Uterine smooth muscle cell (primary cell): ENCODE measurements at places on chromosomes 7 and 10. TPM values are rescaled to one million over a fixed set of nuclear protein-coding genes. Genes with fewer than 3 reads are reported as not detected.

The OR9A2 gene
- not detected in 2 replicates for total RNA-seq

The LIPM gene
- not detected in 2 replicates for total RNA-seq

The AZGP1 gene
- total RNA-seq: 0.33 TPM in 1 of 2 replicates, not detected in the other

The IL15RA gene
- 3.2 and 6.2 TPM in 2 replicates for total RNA-seq

The AKR1C4 gene
- total RNA-seq: not detected in 2 replicates

The MRC1 gene
- under 0.01 and 0.12 TPM in 2 replicates for total RNA-seq

The STEAP1 gene
- 32.6 and 65.6 TPM in 2 replicates for total RNA-seq

The ARHGAP19 gene
- 11.9 and 20.8 TPM in 2 replicates for total RNA-seq

The PRR15 gene
- 0.22 and 0.87 TPM in 2 replicates for total RNA-seq

The NRF1 gene
- 12.0 and 17.6 TPM in 2 replicates for total RNA-seq

The ASB10 gene
- total RNA-seq: not detected in 2 replicates

The RBM20 gene
- total RNA-seq: under 0.01 TPM in 2 replicates

The SLC26A4 gene
- total RNA-seq: 0.44 and 0.50 TPM in 2 replicates

The HERC4 gene
- 102 and 146 TPM in 2 replicates for total RNA-seq

The CSGALNACT2 gene
- 31.4 and 41.6 TPM in 2 replicates for total RNA-seq

The SMKR1 gene
- total RNA-seq: 0.25 and 0.44 TPM in 2 replicates

The SPDYE5 gene
- 0.11 and 0.12 TPM in 2 replicates for total RNA-seq

The BAMBI gene
- total RNA-seq: 0.77 and 2.9 TPM in 2 replicates

The SEMA3D gene
- total RNA-seq: 13.4 and 20.9 TPM in 2 replicates

The TEX36 gene
- total RNA-seq: not detected in 2 replicates

The GNAT3 gene
- 0.12 TPM in 1 of 2 replicates, not detected in the other for total RNA-seq

The FOXL3 gene
- not detected in 2 replicates for total RNA-seq
